Kidney epithelial cell (primary cell): ENCODE measurements at places on chromosomes 3 and 15. TPM values are rescaled to one million over a fixed set of nuclear protein-coding genes. Genes with fewer than 3 reads are reported as not detected.

- DNase-seq, result no peak
These were observed 553 bp upstream of the TNNC1 start for GRCh38 chr3:52454250-52454937.

DNA sequence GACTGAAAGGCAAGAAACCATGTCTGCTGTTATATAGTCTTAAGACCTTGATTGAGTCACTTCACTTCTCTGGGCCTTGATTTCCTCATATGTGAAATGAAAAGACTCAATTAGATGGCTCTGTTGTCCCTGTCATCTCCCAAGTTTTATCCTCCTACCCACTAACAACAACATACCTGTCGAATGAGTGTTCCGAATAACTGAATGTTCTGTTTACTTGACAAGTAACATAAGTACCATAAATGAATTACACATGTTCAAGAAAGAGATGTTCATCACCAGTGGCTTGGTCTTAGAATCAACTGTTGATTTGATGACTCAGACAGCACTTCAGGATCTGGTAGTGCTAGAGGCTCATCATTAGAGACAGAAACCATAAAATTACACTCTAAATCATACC is 311.7 kb downstream of the VPS13C start:
- no peak for DNase-seq

- DNase-seq, result peak; percentile 87
These were observed 129.8 kb downstream of the SATB1 start for GRCh38 chr3:18295171-18295920.

C3orf49 gene
- not detected in 2 replicates for total RNA-seq
